ENCODE measurements at places on chromosomes 2 and 18.
A peak's percentile ranks its signal among the peaks of the same experiment; 100 is the strongest.

- no peak for DNase-seq
Observed at GRCh38 chr2:239548965-239549595, 148.3 kb upstream of the HDAC4 start.

DNA sequence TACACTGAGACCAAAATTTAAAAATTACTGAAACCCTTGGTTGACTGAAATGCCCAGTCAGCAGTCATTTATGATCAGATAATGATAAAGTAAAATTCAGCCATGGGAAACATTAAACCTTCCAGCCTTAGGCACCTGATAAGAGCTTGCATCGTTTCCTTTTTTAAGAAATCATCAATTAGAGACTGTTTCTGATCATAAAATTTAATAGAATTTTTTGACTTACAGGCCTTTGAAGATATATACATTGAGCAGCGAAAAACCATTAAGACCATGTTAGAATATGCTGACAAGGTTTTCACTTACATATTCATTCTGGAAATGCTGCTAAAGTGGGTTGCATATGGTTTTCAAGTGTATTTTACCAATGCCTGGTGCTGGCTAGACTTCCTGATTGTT is 99.6 kb upstream of the CSRNP3 start:
- no peak for DNase-seq

DNA sequence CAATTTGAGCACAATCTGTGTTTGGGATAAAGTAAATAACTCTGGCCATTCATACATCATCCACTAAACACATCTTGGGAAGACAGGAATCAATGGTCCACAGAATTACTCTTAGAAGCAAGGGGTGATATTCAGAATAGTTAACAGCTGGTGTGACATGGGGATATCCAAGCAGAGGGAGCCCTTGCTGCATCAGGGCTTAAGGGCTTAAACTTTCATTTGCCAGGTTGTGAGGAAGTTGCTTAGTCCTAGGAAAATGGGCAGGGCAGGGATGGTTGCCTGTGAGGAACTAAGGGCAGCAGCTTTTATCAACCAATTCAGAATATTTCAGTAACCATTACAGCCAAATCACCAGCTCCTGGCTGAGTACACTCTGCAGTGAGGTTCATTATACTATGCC is 2.0 kb upstream of the ITGA6 start:
- no peak for DNase-seq

- DNase-seq: no peak
Observed at GRCh38 chr2:84457686-84458085, 1.4 kb downstream of the SUCLG1 start.

DNA sequence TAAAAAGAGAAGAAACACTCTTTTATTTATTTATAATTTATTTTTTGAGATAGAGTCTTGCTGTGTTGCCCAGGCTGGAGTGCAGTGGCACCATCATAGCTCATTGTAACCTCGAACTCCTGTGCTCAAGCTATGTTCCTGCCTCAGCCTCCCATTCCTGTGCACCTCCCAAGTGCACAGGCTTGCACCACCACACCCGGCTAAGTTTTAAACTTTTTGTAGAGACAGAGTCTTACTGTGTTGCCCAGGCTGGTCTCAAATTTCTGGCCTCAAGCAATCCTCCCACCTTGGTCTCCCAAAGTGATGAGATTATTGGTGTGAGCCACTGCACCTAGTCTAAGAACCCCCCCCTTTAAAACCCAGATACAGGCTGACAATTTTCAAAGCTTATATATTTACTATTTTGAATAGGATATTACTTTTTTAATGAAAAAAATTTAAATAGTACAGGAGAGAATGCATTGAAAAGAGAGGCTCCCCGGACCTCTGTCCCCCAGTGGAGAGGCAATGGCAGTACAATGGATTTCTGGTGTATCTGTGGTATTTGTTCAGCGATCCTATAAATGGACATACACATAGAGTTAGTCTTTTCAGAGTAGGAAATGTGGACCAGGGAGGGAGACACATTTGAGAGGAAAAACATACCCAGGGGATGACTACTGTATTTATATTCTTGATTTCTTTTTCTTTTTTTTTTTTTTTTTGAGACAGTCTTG is 48.1 kb upstream of the CNOT11 start:
- peak; percentile 58 for DNase-seq

- peak; percentile 99 for DNase-seq
Observed at GRCh38 chr2:133733901-133734255, 165.6 kb upstream of the NCKAP5 start.

- DNase-seq: no peak
Observed at GRCh38 chr2:237359894-237360780, 53.8 kb downstream of the COL6A3 start.

DNA sequence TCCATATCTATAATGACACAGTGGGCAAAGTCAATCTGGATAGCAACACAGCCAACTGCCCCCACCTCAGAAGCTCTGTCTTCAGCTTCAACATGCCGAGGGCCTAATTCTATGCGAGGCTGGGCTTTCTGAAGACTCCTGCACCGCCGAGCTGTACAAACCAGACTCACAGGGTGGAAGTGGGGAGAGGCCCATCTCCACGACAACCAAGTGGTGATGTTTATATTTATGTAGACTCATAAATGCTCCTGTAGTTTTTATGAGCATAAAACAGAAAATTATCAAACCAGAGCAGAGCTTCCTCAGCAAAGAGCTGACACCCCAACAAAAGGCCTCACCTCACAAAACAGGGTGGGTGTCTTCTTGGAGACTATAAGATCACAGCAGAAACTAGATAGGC is 77.0 kb upstream of the LGALSL start:
- no peak for DNase-seq

DNA sequence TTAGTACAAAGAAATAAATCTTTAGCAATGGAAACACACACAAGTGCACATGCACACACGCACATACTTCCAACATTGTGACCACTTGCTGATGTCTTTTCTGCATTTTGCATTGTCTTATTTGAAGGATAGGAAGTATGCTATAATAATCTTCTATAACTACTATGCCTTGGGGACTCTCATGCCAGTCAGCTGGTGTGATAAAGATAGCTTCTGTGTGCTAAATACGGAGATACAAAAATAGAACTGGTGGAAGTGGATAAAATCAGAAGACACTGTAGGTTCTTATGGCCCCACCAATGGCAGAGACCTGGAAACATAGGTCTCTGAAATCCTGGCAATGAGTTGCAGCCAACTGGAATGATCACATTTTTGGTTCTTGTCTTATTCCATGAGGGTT is 31.5 kb upstream of the RASGRP3 start:
- DNase-seq: no peak
